ENCODE measurements at places on chromosomes 1 and 21.

- DNase-seq = no peak
Measured at GRCh38 chr21:27476696-27477095, 509.8 kb upstream of the ADAMTS5 start.

DNA sequence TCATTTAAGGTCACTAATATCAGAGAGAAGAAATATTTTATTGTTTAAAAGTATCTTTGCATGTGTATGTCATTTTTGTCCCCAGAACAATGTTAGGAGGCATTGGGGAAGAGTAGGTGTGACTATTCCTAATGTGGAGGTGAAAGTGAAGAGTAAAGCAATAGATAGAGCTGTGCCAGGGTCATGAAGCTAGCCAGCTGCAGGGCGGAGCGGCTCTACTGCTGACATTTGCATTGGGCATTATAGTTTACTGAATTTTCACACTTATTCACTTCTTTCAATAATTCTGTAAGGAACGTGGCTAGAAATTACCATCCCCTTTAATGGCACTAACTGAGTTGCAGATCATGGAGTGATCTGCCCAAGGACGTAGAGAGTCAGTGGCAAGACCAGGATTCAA lies 35.3 kb downstream of the KCNA2 start:
- DNase-seq = no peak

DNA sequence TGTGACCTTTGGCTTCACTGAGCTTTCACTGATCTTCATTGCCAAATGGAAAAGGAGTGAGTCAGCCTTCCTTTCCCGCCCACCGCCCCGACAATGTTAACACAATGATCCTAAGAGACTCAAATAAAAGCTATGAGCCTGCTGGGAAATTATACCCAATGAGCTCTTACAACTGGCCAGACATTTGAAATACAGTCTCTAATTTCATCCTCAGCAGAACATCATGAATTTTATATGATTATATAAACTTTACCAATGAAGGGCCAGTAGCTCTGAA lies 252.5 kb downstream of the SIPA1L2 start:
- no peak for DNase-seq

DNA sequence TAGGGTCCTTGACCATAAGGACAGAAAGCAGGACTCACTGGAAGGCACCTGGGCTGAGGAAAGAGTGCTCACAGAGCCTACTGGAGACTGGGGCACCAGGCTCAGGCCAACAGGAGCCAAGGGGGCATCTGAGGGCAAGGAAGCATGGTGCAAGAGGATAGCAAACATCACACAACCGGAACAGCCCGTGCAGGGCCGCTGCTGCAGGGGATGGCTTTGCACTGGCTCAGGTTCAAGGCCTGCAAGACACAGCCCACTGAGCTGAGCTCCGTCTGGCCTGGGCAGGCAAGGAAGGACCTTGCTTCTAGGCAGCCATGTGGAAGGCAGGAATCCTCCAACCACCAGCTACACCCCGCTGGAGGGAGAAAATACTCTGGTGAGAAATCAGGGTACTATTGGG lies 59.8 kb upstream of the KIF26B start:
- no peak for DNase-seq

DNA sequence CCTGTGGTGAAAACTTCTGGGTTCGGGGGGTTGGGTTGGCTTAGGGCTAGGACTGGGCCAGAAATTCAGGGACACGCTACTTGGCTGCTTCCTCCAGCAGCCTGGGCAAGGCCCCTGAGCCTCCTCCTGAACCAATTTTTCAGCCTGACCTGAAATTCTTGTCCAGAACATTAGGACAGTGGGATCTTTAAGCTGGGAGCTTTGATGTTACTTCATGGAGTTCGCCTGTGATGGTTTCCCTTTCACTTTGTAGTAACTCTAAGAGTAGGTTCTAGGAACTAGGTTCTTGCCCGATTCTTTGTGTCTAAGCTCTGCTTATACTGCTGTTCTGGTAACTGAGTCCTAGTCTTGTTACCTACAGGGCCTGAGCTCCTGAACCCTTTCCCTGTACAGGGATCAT lies 75.3 kb downstream of the S1PR1 start:
- DNase-seq = no peak

GRCh38 chr1:201062511-201063091 lies 39.1 kb upstream of the KIF21B start:
- no peak for DNase-seq

DNA sequence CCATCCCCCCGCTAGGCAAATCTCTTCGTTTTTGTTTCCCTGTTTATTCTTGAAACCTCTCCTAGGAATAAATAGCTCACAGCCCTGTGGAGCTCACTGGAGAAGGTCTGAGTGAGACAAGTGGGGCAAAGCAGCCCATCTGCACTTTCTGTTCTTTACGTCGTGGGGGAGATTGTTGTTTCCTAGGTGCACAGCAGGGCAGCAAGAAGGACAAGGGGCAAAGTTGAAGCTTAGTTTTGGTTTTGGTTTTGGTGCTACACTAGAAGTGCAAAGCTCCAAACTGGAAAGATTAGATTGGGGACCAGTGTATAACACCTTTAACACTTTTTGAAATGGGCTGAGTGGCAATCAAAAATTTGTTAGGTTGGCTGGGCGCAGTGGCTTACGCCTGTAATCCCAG lies 76.6 kb downstream of the GPR88 start:
- DNase-seq = no peak

DNA sequence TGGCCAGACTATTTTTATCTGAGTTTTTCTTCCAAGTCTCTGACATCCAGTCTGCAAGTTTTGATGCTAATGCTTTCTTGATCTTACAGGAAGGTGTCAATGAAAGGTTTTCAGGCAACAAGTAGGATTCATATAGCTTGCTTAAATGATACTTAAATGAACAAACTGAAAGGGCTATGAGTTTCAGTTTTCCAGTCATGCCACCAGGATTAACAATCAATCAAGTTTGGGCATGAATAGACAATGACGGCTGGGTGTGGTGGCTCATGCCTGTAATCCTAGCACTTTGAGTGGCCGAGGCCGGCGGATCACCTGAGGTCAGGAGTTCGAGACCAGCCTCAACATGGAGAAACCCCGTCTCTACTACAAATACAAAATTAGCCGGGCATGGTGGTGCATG lies 34.3 kb upstream of the SLC16A1 start:
- DNase-seq = no peak

All from stimulated activated CD4-positive, alpha-beta T cell treated with anti-CD3 and anti-CD28 coated beads, Interleukin-4, amount 100 ng/mL, for 1 hour (primary cell).